ENCODE measurements at places on chromosomes 1 and 21.
A peak's percentile ranks its signal among the peaks of the same experiment; 100 is the strongest.

DNA sequence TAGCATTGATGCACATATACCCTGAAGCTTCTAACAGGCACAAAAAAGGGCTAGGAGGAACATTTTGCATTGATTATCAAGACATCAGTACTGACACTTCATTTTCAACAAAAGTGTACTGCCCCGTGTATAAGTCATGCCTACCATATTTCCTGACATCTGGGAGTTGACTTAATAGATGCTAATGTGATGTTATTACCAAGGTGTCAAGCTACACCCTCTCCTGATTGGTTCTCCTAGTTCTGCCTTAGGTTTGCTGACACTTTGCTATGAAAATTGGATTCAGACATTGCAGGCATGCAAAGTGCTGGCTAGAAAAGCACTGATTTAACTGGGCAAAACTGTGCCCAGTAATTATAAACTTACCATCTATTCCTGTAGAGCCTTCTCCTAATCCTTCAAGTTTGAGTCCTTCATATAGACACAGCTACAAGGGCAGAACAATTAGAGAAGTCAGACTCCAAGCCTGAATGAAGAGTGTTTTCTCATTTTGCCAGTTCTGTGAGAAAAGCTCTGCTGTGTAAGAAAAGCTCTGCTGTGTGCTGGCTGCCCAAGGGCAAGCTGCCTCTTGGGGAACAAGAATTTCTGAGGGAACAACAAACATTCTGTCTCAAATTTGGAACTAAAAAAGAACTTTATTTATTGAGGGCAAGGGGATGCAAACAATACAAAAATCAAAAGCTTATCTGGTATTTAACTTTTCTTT is 11.2 kb downstream of the S100A10 start:
- DNase-seq: no peak

DNA sequence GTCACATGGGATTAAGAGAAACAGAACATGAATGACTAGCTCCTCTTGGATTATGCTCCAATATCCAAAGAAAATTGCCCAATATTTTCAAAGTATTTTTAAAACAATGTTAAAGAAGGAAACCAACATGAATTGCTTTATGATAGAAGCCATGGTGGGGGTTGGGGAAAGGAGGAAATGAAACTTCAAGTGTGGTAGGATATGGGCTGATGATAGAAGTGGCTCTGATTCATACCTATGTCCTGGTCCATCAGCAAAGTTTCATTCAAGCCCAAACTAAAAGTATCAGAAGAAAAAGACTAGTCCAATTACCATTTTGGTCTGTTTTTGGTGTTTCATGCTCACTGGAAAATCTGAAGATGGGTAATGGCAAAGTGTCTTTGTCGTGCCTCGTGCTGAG is 104.2 kb upstream of the PROX1 start:
- DNase-seq: no peak

- no peak for DNase-seq
Observed at GRCh38 chr1:221809091-221810029, 67.5 kb upstream of the DUSP10 start.

DNA sequence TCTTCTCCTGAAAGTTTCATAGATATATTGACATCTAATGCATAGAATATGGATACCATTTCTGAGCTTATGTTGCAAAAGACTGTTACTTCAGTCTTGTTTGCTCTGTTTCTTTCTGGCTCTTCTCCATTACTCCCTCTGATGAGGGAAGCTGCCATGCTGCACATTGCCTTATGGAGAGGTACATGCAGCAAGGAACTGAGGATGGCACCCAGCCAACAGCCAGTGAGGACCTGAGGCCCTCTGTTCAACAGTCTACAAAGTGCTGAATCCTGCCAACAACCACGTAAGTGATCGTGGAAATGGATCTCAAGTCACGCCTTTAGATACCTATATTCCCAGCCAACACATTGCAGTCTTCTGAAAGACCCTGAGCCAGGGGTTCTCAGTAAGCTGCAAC is 66.6 kb upstream of the ADAMTS5 start:
- DNase-seq: no peak

GRCh38 chr1:110011527-110012041 is 22.8 kb upstream of the STRIP1 start:
- DNase-seq: peak; percentile 59

DNA sequence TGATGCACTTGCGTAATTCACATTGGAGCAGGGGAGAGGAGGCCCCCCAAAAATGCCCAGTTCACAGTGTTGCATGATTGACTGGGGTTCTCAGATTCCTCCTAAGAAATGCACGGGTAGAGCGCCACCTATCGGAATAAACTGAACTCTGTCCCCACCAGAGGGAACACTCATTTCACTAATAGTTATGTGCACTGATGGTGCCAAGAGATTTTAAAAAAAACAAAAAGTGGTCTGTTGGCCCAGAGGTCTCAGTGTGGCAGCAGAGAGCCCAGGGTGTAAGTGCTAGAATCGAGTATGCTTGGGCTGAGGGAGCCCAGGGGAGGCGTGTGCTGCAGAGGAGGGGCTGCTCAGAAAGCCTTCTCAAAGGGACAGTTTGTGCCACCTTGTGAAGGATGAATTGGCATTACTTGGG is 6.9 kb downstream of the PINK1 start:
- peak; percentile 28 for DNase-seq
